ENCODE measurements at places on chromosomes 4 and X. TPM values are rescaled to one million over a fixed set of nuclear protein-coding genes. Genes with fewer than 3 reads are reported as not detected.

CXXC4 gene
- 1.3 TPM for total RNA-seq

COL25A1 gene
- 0.13 TPM for total RNA-seq

CENPVL1 gene
- total RNA-seq = not detected

MAGEA10 gene
- not detected for total RNA-seq

RPL34 gene
- total RNA-seq = 901 TPM

RNF150 gene
- total RNA-seq = 1.9 TPM

ARHGAP36 gene
- not detected for total RNA-seq

Data from left lung (tissue), 14 donors.